ENCODE measurements at places on chromosomes 5 and 9. TPM values are rescaled to one million over a fixed set of nuclear protein-coding genes. Genes with fewer than 3 reads are reported as not detected.

GRCh38 chr5:23895614-23896013 is 388.2 kb downstream of the PRDM9 start:
- H3K27me3 ChIP-seq = no peaks in the 10 kb centered on the region
- no peak for DNase-seq
- no peak overlapping the region for H3K4me3 ChIP-seq
- no peaks in the 10 kb centered on the region for H3K4me1 ChIP-seq

GRCh38 chr5:89842531-89842930 is 567.0 kb downstream of the CETN3 start:
- no peaks in the 10 kb centered on the region for H3K4me1 ChIP-seq
- no peaks in the 10 kb centered on the region for H3K27me3 ChIP-seq
- no peaks in the 10 kb centered on the region for H3K36me3 ChIP-seq

DNA sequence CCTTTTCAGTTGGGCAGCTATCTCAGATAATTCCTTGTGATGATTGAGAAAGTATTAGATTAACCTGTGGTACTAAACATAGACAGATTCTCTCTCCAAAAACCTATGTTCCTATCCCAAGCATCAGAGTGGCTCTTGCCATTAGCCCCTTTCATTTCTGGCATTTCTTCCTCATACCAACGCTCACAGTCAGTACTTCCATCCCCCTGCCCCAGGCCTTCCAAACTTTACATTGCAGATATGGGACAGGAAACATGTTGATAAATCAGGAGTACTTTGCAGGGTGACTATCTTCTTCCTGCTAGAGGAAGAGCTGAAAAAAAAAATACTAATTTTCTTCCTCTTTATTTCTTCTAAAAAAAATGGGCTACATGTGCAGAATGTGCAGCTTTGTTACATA is 442.6 kb upstream of the RGMB start:
- no peaks in the 10 kb centered on the region for H3K36me3 ChIP-seq
- no peak for DNase-seq
- no peaks in the 10 kb centered on the region for H3K27me3 ChIP-seq

The IL7R gene
- 5.7 TPM for total RNA-seq

The UNC13B gene
- 34.8 TPM for total RNA-seq

Data from tibial nerve (tissue), 4 donors.